NCI-H345 (cell line): ENCODE measurements at places on chromosomes 5 and 9.

DNA sequence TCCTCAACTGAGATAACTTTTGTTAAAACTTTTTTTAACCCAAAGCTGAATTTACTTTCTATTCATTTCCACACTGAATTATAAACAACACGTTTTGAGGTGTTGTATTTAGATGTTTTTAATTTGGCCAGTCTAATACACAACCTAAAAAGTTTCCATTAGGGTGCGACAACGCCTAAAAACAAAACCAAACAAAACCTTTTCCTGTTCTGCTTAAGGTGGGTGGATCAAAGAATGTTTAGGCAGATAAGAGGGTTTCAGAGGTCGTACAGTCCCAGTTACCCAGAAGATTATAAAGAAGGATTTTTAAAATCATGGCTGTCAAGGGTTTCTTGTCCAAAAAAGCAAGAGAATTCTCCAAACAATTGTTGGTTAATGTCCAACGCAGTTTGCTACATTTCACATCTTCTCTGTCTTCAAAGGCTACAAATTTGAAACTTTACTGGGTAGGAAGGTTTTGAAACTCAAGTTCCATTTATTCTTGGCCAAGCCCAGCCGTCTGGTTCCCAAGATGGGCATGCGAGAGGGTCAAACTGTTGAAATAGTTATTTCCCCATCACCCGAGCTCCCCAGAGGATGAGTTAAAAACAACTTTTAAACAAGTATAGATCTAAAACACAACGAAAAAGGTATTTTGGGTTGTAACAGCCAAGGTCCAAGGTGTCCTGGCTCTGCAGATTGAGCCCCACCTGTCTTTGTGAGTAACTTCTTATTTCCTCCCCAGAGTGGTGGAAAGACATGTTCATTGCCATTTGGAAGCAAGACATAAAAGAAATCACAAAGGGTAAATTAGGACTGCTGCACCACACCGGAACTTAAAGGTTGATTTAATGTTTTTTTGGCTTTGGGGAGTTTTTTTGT lies 122.8 kb upstream of the MAP3K1 start:
- no peak for DNase-seq

- DNase-seq: no peak
Observed at GRCh38 chr9:86508208-86508903, 154.1 kb upstream of the TUT7 start.

- no peak for DNase-seq
Observed at GRCh38 chr5:155711882-155712281, 615.1 kb upstream of the SGCD start.

GRCh38 chr5:172377856-172378255 lies 76.5 kb downstream of the SH3PXD2B start:
- DNase-seq: no peak

- DNase-seq: no peak
Observed at GRCh38 chr9:136206602-136207275, 1.8 kb upstream of the LHX3 start.

DNA sequence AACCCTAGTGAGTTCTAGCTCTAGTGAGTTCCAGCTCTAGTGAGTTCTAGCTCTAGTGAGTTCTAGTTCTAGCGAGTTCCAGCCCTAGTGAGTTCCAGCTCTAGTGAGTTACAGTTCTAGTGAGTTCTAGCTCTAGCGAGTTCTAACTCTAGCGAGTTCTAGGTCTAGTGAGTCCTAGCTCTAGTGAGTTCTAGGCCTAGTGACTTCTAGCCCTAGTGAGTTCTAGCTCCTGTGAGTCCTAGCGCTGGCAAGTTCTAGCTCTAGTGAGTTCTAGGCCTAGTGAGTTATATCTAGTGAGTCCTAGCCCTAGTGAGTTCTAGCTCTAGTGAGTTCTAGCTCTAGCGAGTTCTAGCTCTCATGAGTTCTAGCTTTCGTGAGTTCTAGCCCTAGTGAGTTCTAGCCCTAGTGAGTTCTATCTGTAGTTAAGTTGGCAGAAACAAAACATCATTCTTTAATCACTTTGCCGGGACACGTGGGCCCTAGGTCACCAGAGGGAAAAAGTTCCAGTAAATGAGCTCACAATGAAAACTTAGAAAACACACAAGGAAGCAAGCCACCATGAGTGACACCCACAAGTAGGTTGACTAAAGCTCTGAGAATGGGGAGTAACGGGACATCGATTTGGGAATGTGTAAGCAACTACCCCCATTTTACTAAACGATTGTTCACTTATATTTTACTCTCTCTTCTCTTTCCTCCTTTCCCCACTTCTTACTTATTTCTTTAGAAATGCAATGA lies 47.5 kb downstream of the EXD3 start:
- no peak for DNase-seq

DNA sequence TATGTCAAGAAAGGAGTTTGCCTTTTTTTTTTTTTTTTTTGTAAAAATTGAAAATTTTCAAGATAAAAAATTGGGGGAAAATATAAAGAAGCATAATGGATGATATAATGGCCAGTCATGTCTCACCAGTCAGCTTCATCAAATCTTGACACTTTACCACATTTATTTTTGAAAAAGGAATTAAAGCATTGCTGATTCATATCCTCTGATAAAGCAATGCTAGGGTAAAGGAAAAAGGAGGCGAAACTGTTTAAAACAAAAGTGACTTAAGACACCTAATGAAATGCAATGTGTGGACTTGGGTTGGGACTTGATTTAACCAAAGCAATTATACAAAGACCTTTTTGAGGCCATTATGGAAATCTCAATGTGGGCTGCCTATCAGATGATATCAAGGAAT lies 208.5 kb downstream of the ARHGAP26 start:
- DNase-seq: no peak
